HS-27A (cell line): ENCODE measurements at places on chromosomes 16 and 17.

GRCh38 chr17:4710693-4711634 is 532 bp downstream of the ARRB2 start:
- DNase-seq = no peak

DNA sequence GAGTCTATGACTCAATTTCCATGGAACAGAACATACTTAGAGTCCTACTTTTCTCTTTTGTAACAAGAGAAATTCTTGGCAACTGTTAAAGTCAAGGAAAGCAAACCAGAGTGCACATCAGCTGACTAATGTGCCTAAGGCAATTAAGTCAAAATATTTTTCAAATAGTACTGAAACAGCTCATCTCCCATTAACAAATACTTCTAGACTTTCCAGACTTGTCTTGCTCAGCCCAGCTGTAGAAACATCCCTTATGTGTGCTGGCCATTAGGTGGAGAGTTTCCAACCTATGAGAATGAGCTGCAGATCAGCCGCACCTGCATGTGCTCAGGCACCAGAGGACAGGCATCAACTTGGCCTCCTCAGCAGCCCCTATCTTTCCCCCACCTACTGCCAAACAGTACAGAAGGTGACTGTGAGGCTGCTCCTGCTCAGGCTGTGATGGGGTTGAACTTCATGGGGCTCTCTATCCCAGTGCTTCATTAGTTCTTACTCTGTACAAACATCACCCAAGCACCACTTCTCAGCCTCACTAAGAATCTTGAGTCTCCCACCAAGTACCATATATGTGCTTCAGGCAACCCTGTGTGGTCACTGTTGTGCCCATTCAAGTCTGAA is 32.2 kb downstream of the TEX2 start:
- DNase-seq = no peak

DNA sequence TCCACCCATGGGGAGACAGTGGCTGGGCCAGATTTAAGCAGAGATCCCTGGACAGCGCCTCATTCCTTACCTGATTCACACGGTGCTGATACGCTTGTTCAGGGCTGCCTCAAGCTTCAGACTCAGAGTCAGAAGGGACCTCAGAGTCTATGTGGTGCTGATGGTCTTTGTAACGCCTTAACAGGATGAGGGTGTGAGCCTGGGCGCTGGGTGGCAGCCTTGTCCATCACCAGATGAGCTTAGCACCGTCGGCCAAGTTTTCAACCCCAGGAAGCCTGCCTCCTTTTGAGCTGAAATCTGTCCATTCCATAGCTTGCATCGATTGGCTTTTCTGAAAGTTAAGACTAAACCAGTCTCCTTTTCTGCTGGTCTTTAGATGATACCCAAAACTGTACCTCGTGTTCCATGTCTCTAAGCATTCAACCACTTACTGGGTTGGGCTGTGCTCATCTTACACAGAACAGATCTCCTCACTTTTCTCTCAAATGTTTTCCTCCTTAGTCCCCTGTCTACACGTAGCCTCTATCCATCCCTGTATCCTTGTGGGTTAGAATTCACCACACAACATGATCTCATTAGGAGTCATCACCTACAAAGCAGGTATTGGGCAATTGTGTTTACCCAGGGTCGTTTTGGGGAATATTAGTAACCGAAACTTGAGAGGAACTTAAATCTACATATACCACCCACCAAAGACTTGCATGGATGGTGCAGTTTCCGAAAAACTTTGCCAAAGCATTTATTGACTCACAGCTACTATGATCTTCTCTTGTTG is 573.4 kb downstream of the CDH13 start:
- no peak for DNase-seq

DNA sequence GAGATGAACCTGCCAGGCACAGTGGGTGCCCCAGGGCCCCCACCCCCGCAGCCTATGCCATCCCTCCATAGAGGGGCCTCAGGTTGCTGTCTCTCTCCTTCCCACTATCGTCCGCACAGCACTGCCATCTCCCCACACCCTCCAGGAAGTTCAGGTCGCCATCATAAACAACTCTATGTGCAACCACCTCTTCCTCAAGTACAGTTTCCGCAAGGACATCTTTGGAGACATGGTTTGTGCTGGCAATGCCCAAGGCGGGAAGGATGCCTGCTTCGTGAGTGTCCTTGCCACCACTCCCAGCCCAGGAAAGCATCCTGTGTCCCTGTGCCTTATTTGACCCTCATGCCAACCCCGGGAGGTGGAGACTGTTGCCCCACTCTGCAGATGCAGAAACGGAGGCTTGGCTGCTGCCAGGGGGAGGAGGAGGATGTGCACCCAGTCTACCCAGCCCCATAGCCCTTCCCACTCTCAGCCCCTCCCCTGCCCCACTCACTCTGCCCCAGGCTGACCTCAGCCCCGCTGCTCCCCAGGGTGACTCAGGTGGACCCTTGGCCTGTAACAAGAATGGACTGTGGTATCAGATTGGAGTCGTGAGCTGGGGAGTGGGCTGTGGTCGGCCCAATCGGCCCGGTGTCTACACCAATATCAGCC is 3.9 kb downstream of the PRSS21 start:
- no peak for DNase-seq

- DNase-seq = no peak
Measured at GRCh38 chr17:4544951-4545216, 10.3 kb downstream of the MYBBP1A start.

DNA sequence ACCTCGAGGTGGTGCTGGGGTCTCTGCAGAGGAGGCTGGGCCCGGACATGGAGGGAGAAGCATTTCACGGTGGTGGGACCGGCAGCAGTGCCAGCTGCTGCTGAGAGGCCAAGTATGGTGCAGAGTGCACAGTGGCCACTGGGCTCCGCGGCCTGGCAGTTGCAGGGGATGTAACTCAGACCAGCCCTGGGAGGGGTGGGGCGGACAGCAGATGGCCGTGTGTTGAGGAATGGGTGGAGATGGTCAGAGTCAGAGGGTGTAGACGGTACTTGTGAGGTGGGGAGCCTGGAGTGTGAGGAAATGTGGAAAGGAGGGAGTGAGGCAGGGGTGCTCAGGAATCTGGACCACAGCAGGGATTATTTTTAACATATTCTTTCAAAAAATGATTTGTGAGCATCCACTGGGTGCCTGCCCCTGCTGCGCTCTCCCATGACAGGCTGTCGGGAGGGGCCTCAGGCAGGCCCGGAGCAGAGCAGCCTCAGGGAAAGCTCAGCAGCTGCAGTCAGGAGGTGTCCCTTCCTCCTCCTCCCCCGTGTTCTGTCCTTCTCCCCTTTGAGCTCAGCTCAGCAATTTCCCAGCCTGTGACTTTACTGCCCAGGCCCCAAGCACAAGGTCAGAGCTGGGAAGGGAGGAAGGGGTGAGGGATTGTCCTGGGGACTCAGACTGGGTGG is 113.1 kb downstream of the RAP1GAP2 start:
- no peak for DNase-seq

GRCh38 chr16:50445621-50446555 is 77.1 kb upstream of the BRD7 start:
- no peak for DNase-seq

GRCh38 chr16:48608452-48608851 is 1.5 kb downstream of the N4BP1 start:
- no peak for DNase-seq

GRCh38 chr17:48322060-48322459 is 108.0 kb downstream of the SKAP1 start:
- DNase-seq = no peak

DNA sequence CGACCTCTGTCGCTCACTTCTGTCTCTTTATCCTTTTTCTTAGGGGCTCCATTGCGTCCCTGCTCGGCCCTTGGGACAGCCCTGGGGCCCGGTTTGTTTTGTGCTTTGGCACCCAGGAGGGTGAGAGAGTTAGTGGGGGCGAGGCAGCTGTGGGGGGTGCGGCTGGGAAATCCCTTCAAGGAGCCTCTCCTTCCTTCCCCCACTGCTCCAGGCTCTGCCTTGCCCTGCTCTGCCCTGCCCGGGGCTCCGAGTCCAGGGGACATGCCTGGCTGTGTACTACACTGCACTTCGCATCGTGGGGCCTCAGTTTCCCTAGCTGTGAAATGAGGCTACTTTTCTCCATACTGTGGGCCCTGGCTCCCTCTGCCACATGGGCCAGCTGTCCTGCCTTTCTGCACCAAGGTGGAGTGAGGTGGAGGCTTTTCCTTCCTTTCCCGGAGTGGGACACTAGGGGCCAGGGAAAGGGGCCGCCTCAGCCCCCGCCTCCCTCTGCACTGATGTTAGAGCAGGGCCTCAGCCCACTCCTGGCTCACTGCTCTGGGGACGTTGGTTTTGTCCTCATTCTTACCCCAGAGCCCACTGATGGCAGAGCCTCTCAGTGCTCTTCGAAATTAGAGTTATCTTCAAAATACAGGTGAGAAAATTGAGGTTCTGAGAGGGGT is 980 bp downstream of the LLGL1 start:
- no peak for DNase-seq

DNA sequence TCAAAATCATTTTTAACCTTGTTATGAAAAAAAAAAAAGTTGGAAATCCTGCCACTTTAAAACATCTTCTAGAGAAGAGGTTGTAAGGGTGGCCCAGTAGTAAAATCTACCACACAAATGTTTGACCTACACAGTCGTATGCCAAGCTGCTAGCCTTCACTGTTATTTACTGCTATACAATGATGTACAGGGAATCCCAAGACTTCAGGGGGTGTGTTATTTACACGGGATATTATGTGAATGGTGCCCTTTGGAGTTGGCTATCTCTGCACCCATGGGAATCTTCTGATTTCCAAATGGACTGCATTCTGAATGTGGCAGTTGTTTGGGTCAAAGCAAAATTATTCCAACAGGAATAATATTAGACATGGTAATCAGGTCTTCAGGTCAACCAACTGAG is 45.9 kb downstream of the STH start:
- no peak for DNase-seq

DNA sequence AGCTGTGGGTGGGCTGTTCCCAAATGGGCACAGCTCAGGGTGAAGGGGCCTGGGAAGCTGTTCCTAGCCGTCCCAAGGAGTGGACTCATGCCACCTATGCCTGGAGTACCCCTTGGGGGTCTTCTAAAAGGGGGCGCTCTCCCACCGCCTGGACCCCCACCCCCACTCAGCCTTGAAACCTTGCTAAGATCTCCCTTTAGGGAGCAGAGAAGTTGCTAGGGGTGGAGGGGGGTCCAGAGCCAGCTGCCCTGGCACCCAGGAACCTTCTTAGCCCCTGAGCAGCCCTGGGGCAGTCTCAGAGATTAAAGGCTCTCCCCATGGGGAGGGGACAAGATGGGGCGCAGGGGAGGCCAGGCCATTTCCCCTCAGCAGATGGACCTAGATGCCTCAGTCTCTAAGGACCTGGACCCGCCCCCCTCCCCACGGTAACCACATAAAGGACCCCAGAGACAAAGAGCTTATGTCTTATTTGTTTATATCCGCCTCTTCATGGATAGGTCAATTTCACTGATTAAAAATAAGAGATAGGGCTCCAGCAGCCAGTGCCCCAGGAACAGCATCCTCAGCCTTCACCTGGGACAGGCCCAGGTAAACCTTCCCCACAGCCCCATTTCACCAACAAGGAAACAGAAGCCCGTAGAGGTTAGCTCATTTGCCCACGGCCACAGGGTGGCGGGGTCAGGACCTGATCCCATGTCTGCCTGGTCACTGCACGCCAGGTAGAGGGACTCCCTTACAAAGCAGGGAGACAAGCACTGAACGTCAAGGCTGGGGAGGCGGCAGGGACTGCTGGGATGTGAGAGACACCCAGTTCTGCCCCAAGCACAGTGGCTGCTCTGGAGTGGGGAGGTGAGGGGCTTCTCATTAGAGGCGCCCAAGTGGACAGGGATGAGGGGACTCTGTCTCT is 3.4 kb downstream of the MTSS2 start:
- DNase-seq = no peak

GRCh38 chr17:82243648-82244412 is 15.0 kb downstream of the SLC16A3 start:
- no peak for DNase-seq

- peak; percentile 8 for DNase-seq
Measured at GRCh38 chr16:77359065-77359502, 75.8 kb downstream of the ADAMTS18 start.

- no peak for DNase-seq
Measured at GRCh38 chr16:74901606-74902005, 83.3 kb downstream of the WDR59 start.

GRCh38 chr16:17308186-17308585 is 162.6 kb downstream of the XYLT1 start:
- DNase-seq = no peak

- no peak for DNase-seq
Measured at GRCh38 chr16:8855051-8855786, 13.6 kb downstream of the CARHSP1 start.

GRCh38 chr17:43676471-43676870 is 14.7 kb upstream of the MEOX1 start:
- no peak for DNase-seq

- no peak for DNase-seq
Measured at GRCh38 chr17:49074851-49075540, 57.6 kb upstream of the B4GALNT2 start.

DNA sequence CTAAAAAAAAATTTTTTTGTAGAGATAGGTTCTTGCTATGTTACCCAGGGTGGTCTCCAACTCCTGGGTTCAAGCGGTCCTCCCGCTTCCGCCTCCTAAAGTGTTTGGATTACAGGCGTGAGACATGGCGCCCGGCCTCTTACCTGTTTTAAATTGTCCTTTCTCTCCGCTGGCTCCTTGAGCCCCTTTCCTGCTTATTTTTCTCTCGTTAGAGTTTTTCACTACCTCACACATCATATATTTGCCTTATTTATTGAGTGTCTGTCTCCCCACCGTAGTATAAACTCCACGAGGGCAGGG is 760 bp upstream of the SEC14L5 start:
- no peak for DNase-seq

DNA sequence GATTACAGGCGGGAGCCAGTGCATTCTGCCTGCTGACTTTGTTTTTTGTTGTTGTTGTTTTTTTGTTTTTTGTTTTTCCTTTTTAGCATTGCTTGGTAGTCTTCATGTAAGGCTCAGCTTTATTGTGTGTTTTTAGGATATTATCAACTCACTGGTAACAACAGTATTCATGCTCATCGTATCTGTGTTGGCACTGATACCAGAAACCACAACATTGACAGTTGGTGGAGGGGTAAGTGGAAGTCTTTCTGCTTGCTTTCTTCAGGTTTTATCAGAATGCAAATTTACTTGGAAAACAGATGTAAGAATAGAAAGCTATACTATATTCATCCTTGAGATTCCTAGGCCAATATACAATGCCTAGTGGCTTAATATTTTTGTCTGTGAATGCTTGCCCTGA is 3.3 kb upstream of the CMTM1 start:
- no peak for DNase-seq

GRCh38 chr17:45060382-45060796 is 728 bp upstream of the NMT1 start:
- no peak for DNase-seq

- no peak for DNase-seq
Measured at GRCh38 chr17:17349724-17350106, 46.5 kb downstream of the NT5M start.
